ENCODE measurements at places on chromosomes 11 and 22.

- no peak for DNase-seq
Measured at GRCh38 chr11:43905813-43906241, 25.2 kb downstream of the ALKBH3 start.

GRCh38 chr11:69640995-69641581 lies at the start of gene CCND1:
Gene CCND1 (plus strand): TSS chr11:69641156. CDS start chr11:69641314, 158 bp downstream.
- DNase-seq, result no peak

- no peak for DNase-seq
Measured at GRCh38 chr11:86954269-86955110, 705 bp downstream of the FZD4 start.

GRCh38 chr22:37101311-37102066 lies 8.0 kb downstream of the TMPRSS6 start:
- DNase-seq, result no peak

- DNase-seq, result peak; percentile 43
Measured at GRCh38 chr11:57311109-57311936, 13.4 kb downstream of the TNKS1BP1 start.

Measured in activated CD4-positive, alpha-beta T cell treated with anti-CD3 and anti-CD28 coated beads for 24 hours (primary cell).